ENCODE measurements at places on chromosomes 11 and 22.

GRCh38 chr11:61956191-61957020 lies 6.3 kb downstream of the BEST1 start:
- DNase-seq: no peak

- DNase-seq: no peak
These were observed 33.7 kb upstream of the B3GAT1 start for GRCh38 chr11:134445601-134446325.

DNA sequence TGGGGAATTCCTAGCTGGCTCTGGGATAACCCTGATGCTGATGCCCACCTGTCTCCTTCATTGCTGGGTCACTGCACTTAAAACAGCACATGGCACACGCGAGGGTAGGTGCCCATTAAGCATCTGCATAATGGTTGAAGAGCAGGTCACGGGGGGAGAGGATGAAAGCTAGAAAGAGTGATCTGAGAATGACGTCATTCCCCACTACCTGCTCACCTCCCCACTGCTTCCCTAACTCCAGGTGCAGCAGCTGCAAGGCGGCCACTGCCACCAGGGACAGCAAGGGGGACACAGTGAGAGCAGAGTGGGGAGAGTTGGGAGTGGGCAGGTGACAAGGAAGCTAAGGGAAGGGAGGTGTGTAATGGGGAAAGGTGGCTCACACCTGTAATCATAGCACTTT lies 27.0 kb downstream of the ADA2 start:
- no peak for DNase-seq

GRCh38 chr22:42470366-42471082 lies 38.3 kb upstream of the NFAM1 start:
- DNase-seq: no peak

GRCh38 chr11:22192642-22193347 lies at the start of gene ANO5:
ANO5 (plus strand) TSS chr11:22193085; CDS start chr11:22193493, 408 bp downstream.
- peak; percentile 37 for DNase-seq

DNA sequence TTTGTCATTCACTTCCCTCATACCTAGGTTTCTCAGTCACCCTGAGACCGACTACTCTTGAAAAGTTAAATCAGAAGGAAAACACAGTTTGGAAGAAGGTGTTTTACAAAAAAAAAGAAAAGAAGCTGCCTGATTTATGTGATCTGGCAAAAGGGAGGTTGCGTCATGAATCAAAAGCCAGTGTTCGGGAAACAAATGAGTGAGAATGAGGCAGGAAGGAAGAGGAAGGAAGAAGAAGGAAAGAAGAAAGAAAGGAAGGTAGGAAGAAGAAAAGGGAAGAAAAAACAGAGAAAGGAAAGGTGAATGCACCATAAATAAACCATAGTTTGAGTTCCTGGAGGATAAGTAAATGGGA lies 314.6 kb downstream of the BLID start:
- DNase-seq: no peak

- no peak for DNase-seq
These were observed 79.1 kb downstream of the TBC1D22A start for GRCh38 chr22:46841522-46841921.

GRCh38 chr11:120431633-120432032 lies 79.9 kb upstream of the GRIK4 start:
- no peak for DNase-seq

GRCh38 chr11:77411717-77412441 lies 62.0 kb downstream of the PAK1 start:
- DNase-seq: peak; percentile 59

- no peak for DNase-seq
These were observed 206.4 kb downstream of the DBX1 start for GRCh38 chr11:19953909-19954308.

DNA sequence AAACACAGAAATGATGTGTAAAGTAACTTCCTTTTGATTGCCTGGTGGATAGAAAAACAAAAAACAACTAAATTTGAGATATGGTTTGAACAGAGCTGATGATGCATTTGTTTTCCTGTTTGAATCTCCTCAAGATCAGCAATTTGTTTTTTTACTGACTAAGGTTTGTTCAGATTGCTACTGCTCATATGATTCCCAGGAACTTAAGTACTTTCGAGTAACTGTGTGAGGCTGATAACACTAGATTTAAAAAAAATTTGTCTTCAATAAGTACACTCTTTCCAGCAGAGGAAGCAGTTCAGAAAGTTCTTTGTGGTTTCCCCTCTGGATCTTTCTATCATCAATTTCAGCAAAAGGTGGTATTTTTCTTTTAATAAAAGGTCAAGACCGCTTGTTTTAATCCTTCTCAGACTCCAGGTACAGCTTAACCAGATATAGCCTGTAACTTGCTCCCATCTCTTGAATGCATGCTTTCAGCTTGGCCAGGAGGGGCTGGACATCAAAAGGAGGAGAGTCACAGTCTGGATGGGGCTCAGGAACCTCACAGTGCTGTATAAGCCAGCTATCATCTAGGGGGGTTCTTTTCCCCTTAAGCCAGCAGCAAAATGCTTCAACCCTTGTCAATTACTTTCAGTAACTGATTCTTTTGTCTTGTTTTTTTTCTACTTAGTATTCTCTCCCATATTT lies 12.3 kb upstream of the MS4A6E start:
- DNase-seq: no peak

DNA sequence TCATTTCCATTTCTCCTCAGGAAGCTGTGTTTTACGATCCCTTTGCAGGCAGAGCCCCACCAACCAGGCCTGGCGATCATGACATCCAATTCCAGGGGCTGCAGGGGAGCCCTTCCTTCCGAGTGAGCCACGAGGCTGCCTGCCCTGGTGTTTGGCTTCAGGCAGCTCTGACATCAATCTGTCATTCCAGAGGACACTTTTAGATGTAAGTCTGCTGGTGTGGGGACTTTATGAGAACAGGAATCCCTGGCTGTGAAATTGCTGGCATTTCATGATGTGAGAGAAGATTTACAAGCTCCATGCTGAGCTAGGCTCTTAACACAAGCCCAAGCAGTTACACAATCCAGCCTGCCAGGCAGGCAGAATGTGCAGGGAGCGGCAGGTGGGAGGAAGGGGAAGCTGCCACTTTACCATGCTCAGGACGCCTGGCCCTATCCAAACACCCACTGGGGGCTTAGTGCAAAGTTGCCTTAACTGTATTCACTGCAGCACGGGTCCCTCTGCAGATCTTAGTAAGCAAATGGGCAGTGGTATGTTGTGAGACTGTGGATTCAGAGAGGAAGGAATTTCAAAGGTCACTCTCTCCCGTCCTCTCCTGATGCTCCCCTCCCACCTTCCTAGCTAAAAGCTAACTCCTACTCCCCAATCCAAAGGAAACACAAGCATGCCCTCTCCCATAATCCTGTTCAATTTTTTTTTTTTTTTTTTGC lies 43.4 kb upstream of the MICAL2 start:
- DNase-seq: no peak

- DNase-seq: no peak
These were observed 243.8 kb downstream of the TMEM135 start for GRCh38 chr11:87281496-87281895.

- no peak for DNase-seq
These were observed 18.8 kb upstream of the PICK1 start for GRCh38 chr22:38038426-38038825.

- no peak for DNase-seq
These were observed 539 bp downstream of the SDHD start for GRCh38 chr11:112087212-112087611.

- no peak for DNase-seq
These were observed 144.6 kb upstream of the RASSF10 start for GRCh38 chr11:12864316-12865156.
